Activated T-cell treated with anti-CD3 and anti-CD28 coated beads for 1 hour (primary cell): ENCODE measurements at places on chromosomes 1 and 21.

DNA sequence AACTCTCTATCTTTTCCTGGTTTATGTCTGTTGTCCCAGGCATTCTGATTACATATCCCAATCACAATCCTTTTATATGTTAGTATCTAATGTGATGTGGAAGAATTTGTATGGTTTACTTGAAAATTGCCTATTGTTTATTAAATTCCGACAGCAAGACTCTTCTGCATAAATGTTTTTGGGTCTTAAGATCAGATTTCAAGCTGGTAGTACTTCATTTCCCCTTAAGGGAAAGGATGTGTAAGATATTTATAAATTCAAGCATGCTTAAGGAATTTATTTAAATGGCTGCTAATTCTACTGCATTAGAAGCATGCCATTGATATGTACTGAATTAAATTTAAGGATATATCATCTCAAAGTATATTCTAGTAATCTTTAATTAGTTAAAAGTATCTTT lies 20.4 kb upstream of the GPR88 start:
- DNase-seq, result no peak

GRCh38 chr1:94248956-94249688 lies 11.7 kb upstream of the ARHGAP29 start:
- no peak for DNase-seq

DNA sequence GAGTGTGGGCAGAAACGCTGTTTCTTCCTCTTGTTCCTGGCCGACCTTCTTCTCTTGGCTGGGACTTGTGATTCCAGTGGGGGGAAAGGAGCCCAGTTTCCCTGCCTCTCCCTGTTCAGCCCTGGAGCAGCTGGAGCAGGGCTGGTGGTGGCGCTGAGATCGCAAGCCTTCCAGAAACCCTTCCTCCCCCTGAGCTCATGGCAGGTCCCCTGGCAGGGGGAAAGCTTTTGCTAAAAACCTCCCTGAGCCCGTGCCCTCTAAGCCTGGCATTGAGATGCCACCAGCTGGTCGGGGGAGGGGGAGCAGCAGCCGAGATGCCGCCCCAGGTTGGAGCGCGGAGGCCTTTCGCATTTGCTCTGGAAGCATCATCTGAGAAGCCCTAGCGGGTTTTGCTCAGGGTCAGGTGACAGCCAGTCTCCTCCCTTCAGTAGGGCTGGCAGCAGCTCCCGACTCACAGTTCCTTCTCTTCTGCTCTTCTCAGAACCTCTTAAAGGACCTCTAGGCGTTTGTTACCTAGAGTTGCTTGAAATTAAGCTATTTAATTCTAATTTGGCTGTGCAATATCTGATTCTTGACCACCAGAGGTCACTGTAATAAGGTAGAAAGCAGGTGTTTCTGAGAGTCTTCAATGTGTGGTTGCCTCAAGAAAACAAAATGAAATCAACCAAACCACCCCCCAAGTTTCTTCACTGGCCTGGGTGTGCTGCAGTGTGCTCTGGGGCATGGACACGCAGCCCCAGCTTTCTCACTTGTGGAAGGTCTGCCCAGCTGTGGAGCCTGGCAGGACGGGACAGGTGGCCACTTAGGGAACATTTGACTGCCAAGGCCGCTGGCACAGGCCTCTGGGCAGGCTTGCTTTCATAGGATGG lies 257.3 kb downstream of the CAMTA1 start:
- no peak for DNase-seq

- no peak for DNase-seq
Measured at GRCh38 chr1:183694066-183694465, 41.0 kb upstream of the APOBEC4 start.

DNA sequence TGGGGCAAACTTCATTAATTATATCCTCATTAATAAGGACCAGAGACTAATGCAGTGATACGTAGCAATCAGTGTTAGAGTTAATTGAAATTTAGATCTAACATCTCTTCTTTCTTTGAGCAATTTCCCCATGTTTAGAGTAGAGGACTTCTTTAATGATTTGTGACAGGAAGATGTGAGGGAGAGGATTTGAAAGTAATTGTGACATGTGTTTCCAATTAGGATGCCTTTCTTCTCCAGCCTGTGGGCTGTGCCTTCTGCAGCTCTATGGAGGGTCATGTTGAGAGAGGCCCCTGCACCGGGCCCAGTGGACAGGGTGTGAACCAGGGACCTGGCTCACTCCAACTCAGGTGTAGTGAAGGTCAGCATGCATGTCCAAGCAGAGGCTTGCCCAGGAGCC lies 103.0 kb downstream of the GREM2 start:
- DNase-seq, result no peak

DNA sequence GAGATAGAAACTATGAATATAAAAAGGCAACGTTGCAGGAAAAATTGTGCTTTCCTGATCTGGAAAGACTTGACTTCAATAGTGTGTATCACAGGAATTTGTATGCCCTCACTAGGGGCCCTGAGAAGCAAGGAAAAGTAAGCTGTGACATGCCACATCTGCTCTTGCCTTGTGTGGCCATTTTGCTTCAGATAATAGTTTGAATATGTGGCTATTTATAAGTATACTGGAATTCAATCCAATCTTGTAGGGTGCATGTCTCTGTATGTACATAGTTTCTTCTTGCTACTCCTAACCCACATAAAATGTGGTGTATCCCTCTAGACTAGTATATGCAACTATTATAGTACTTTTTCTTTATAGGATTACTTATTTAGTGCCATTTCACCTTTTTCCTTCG lies 31.1 kb upstream of the SCYL3 start:
- DNase-seq, result no peak

DNA sequence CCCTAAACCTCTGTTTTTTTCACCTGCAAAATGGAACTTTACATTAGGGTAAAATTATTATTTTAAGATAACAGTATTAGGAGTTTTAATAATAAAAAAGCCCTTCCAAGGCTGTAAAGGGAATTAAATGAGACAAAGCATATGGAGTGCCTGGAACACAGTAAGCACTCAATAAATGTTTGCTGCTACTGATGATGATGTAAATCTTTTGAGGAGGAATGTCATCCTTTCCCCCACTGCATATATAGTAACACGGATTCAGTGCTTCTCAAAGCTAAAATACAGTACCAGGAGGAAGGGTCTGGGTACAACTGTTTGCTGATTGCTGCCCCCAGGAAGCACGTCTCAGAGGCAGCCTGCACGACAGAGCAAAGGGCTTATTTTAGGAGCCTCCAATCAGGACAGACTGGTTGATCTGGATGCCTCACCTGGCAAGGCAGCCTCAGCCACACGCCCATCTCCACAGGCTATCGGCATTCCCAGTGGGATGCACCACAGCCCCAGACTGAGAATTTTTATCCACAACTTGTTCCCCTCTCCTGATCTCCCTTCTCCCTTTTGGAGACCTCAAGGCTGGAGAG lies 64.4 kb downstream of the GADD45A start:
- DNase-seq, result no peak
